Naive B cell (primary cell): ENCODE measurements at places on chromosomes 5 and 9.

DNA sequence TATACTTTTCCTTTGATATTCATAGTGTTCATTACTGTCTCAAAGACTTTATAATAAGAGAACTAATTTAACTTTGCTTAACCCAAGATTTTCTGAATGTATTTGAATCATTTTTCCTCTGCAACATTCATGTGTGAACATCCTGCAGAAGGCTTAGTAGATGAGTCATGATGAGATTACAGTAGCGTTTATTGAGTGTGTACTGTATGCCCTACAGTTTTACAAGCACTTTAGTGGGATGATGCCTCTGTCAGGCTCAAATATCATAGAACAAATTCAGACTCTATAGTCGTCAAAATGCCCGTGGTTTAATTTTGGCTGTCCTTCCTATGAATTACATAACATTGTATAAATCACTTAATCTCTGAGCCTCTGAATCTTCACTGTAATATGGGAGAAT lies 41.2 kb downstream of the FYB1 start:
- no peak overlapping the region for H3K27ac ChIP-seq
- H3K4me3 ChIP-seq = peak overlapping the region; percentile 58
- H3K4me1 ChIP-seq = peaks cover 54% of the 10 kb centered on the region
- H3K36me3 ChIP-seq = peaks cover 15% of the 10 kb centered on the region
- no peak for DNase-seq

DNA sequence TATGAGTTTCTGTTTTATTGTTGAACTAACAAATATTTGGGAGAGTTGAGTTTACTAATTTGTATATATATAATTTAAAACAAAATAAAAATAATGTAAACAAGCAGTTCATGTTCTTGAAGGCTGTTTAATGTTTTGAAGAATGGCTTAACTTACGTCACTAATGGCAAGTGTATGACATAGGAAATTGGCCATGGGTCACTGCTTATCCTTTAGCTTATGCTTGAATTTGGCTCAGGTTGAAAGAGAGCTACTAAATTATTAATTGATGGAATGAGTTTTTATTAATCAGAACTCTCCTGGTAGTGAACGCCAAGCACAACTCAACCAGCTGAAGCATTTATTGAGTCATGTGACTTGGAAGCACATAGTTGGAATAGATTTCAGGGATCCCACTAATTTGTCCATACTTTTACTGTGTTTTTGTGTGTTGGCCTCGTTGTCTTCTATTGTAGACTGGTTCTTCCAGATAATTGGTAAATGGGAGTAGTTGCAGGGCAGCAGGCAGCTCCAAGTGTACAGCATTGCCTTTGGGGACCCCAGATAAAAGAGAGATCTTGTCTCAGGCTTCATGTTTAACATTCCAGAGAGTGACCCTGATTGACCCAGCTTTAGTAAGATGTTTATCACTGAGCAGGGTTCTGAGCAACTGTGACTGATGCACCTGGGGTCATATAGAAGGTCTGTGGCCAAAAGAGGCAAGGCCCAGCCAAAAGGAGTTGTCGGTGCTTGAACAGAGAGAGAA lies 13.5 kb downstream of the C5orf58 start:
- H3K27me3 ChIP-seq = peaks cover 6% of the 10 kb centered on the region
- no peaks in the 10 kb centered on the region for H3K4me1 ChIP-seq
- peaks cover 18% of the 10 kb centered on the region for H3K36me3 ChIP-seq

DNA sequence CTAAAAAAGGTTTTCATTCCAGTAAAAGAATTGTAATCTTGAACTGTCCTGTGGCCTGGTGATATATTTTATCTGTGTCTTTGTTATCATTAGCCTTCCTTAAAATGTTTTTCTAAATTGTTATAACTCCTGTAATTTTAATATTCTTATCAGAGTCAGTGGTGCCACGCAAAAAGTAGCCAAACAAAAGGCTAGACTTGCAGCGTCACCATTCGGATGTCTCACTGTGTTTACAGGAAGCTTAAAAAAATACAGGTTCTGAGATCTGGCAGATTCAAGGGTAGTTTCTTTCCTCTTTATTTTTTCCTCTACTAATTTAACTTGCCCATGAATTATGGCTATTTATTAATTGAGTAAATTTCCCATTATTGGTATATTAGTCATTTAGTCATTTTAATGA lies 362.3 kb downstream of the MAT2B start:
- no peaks in the 10 kb centered on the region for H3K27me3 ChIP-seq
- no peak overlapping the region for H3K27ac ChIP-seq
- no peak overlapping the region for H3K4me3 ChIP-seq
- DNase-seq = no peak
- H3K4me1 ChIP-seq = peaks cover 5% of the 10 kb centered on the region
- H3K36me3 ChIP-seq = peaks cover 7% of the 10 kb centered on the region

GRCh38 chr5:35096216-35096615 lies 48.5 kb upstream of the AGXT2 start:
- H3K36me3 ChIP-seq = no peaks in the 10 kb centered on the region
- no peaks in the 10 kb centered on the region for H3K27me3 ChIP-seq

- peaks cover 83% of the 10 kb centered on the region for H3K4me1 ChIP-seq
- peak overlapping the region; percentile 2 for H3K4me3 ChIP-seq
- no peaks in the 10 kb centered on the region for H3K27me3 ChIP-seq
- DNase-seq = no peak
These were observed 39.8 kb downstream of the RAPGEF1 start for GRCh38 chr9:131700076-131700475.

- no peaks in the 10 kb centered on the region for H3K36me3 ChIP-seq
- no peak overlapping the region for H3K27ac ChIP-seq
- no peak for DNase-seq
- H3K27me3 ChIP-seq = peaks cover 16% of the 10 kb centered on the region
These were observed 23.5 kb upstream of the IFNE start for GRCh38 chr9:21505425-21506179.

DNA sequence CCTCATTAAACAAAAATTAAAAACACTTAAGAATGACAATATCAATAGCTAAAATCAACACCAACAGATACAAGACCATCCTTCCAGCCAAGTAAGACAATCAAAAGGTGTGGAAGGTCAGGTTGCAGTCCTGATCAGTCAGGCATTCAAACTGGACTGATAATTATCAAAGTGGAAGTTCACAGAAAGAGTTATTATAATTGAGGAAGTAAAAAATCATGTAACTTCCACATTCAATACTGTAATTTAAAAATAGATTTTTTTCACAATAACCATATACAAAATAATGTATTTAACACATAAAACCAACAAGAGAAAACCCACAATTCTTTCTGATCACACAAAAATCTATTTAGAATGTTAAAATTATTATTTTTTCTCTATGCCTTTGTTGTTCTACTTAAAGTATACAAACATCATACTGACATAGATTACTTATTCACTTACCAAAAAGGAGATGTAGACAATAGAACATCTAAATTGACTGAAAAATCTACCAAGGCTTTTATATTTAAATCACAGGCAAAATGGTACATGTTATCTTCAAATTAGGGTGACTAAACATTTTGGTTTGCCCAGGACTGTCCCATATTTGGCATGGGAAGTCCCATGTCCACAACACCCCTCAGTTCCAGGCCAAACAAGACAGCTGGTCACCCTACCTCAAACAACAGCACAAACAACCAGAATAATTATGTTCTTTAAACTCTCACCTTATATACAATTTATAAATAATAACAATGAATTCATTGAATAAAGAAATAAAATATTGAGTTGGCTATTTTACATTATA lies 142.5 kb upstream of the SLC24A2 start:
- H3K27me3 ChIP-seq = peaks cover 21% of the 10 kb centered on the region
- no peak overlapping the region for H3K27ac ChIP-seq
- peak overlapping the region; percentile 2 for H3K4me3 ChIP-seq
- H3K4me1 ChIP-seq = peaks cover 17% of the 10 kb centered on the region
- DNase-seq = peak; percentile 14
- H3K36me3 ChIP-seq = no peaks in the 10 kb centered on the region

DNA sequence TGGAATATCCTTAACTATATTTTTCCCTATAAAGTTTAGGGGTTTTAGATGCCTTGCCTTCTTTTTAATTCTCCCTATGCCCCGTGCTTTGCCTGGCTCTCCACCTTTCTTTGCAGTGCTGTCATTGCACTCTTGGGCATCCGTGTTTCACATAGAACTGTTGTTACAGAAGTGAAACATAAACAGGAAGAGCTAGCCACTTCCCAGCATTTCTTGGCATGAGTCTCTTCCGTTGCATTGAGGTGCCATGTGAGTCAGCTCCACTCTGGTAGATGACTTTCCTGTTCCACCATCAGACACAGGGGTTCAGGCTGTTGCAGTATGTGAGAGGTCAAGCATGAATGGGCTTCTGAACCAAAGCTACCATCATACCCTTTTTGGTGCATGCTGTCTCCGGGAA lies 73.4 kb downstream of the ANGPTL2 start:
- H3K27me3 ChIP-seq = no peaks in the 10 kb centered on the region
- DNase-seq = no peak
- H3K4me1 ChIP-seq = peaks cover 14% of the 10 kb centered on the region
- H3K27ac ChIP-seq = no peak overlapping the region
- peaks cover 9% of the 10 kb centered on the region for H3K36me3 ChIP-seq

DNA sequence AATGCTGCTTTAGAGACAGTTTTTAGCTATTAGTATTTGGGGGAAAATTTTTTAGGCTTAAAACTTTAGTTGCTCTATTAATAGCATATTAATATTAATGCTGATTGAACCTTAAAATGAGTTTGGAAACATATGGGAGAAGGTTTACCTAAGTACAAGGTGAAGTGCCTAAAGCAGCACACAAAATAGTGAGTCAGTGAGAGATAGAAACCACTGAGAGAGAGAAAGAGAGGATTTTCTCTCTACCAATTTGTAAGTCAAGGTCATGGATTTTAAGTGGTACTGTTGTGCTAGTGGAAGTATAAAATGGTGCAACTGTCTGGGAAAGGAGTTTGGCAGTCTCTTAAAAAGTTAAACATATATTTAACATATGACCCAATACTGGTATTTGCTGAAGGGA lies 64.9 kb downstream of the MARCHF3 start:
- no peak overlapping the region for H3K4me3 ChIP-seq
- no peak for DNase-seq
- H3K27me3 ChIP-seq = no peaks in the 10 kb centered on the region
- peaks cover 78% of the 10 kb centered on the region for H3K4me1 ChIP-seq
- H3K27ac ChIP-seq = peak overlapping the region; percentile 70

- no peaks in the 10 kb centered on the region for H3K27me3 ChIP-seq
- no peak overlapping the region for H3K27ac ChIP-seq
- no peak overlapping the region for H3K4me3 ChIP-seq
- DNase-seq = no peak
These were observed 99.0 kb downstream of the MUSK start for GRCh38 chr9:110767559-110768063.

DNA sequence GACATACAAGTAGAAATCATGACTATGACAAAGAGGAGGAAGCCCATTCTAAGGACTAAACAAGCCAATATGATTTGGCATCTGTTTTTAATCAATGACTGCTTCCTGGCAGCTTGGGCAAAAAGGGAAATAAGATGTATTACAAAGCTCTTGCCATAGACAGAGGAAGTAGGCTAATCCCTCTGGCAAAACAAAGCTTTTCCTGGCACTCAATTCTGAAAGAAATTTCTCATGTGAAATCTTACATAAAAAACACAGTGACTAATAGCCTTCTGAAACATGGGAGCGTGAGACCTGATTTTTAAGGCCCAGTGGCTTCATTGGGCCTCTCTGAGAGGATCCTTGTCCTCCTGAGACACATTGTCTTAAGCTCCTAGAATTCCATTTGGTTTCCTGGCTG lies 93.6 kb downstream of the COL23A1 start:
- H3K27ac ChIP-seq = no peak overlapping the region
- no peaks in the 10 kb centered on the region for H3K36me3 ChIP-seq
- no peak for DNase-seq
- no peak overlapping the region for H3K4me3 ChIP-seq

- no peak overlapping the region for H3K4me3 ChIP-seq
- H3K27me3 ChIP-seq = peaks cover 5% of the 10 kb centered on the region
- DNase-seq = no peak
- H3K27ac ChIP-seq = no peak overlapping the region
- H3K4me1 ChIP-seq = no peaks in the 10 kb centered on the region
- no peaks in the 10 kb centered on the region for H3K36me3 ChIP-seq
These were observed 440.4 kb downstream of the HINT1 start for GRCh38 chr5:130724658-130725057.

GRCh38 chr9:131875828-131876485 lies 136.1 kb upstream of the RAPGEF1 start:
- no peaks in the 10 kb centered on the region for H3K27me3 ChIP-seq
- H3K4me3 ChIP-seq = no peak overlapping the region
- DNase-seq = no peak
- no peaks in the 10 kb centered on the region for H3K36me3 ChIP-seq

- H3K27me3 ChIP-seq = no peaks in the 10 kb centered on the region
- H3K4me1 ChIP-seq = peaks cover 56% of the 10 kb centered on the region
- DNase-seq = peak; percentile 33
- no peaks in the 10 kb centered on the region for H3K36me3 ChIP-seq
These were observed at the start of gene PHF2 for GRCh38 chr9:93576258-93577077. TSS of gene PHF2 (plus strand) at chr9:93576584. CDS start at chr9:93576774, 190 bp downstream.
